ENCODE measurements at places on chromosomes 16 and 17. TPM values are rescaled to one million over a fixed set of nuclear protein-coding genes. Genes with fewer than 3 reads are reported as not detected.

The VTN gene
- 0.50 TPM for total RNA-seq

The TP53TG3 gene
- not detected for total RNA-seq

The GPRC5B gene
- 31.3 TPM for total RNA-seq

The SDK2 gene
- total RNA-seq, result 31.8 TPM

The KRT12 gene
- total RNA-seq, result not detected

The SMIM36 gene
- not detected for total RNA-seq

The CLEC18A gene
- 2.2 TPM for total RNA-seq

The ZSCAN10 gene
- 0.09 TPM for total RNA-seq

The SPATA20 gene
- total RNA-seq, result 71.7 TPM

The CASKIN2 gene
- 37.4 TPM for total RNA-seq

The ADORA2B gene
- 4.5 TPM for total RNA-seq

Measured in mesothelial cell of epicardium (in vitro differentiated cells).